ENCODE measurements at places on chromosomes 6 and 20. TPM values are rescaled to one million over a fixed set of nuclear protein-coding genes. Genes with fewer than 3 reads are reported as not detected.

- no peak for DNase-seq
Observed at GRCh38 chr20:18739751-18740166, 73.8 kb upstream of the SCP2D1 start.

GRCh38 chr20:9886227-9886626, 47.4 kb upstream of the PAK5 start:
- DNase-seq, result no peak

DNA sequence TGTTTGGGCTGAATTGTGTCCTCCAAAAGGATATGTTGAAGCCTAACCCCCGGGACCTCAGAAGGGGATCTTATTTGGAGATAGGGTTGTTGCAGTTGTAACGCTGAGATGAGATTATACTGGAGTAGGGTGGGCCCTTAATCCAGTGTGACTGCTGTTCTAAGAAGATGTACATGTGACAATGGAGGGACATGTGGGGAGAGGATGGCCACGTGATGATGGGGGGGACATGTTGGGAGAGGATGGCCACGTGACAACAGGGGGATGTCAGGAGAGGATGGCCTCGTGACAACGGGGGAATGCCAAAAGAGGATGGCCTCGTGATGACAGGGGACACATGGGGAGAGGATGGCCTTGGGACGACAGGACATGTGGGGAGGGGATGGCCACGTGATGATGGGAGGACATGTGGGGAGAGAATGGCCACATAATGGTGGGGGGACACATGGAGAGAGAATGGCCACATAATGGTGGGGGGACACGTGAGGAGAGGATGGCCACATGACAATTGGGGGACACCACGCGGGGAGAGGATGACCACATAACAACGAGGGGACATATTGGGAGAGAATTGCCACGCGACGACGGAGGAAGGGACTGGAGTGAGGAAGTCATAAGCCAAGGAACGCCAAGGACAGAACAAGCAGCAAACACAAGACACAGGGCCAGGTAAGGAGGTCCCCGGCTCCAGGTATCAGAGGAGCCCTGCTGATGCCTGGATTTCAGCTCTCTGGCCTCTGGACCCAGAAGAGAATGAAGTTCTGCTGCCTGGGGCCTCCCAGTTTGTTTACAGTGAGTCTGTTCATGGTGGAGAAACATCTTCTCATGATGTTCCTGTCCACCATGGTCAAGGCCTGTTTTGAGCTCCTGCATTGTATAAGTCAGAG, 29.2 kb downstream of the SYNJ2 start:
- DNase-seq, result no peak

- no peak for DNase-seq
Observed at GRCh38 chr20:5220321-5221060, 93.7 kb downstream of the CDS2 start.

DNA sequence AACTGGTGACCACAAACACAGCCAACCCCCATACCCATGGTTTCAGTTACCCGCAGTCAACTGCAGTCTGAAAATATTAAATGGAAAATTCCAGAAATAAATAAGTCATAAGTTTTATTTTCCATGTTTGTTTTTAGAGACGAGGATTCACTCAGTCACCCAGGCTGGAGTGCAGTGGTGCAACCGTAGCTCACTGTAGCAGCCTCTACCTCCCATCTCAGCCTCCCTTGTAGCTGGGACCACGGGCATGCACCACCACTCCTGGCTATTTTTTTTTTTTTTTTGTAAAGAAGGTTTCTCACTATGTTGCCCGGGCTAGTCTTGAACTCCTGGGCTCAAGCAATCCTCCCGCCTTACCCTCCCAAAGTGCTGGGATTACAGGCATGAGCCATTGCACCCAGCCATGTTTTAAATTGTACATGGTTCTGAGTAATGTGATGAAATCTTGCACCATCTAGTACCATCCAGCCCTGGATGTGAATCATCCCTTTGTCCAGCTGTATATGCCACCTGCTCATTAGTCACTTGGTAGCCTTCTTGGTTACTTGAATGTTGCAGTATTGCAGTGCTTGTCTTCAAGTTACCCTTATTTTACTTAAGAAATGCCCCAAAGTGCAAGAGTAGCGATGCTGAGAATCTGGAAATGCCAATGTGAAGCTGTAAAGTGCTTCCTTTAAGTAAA, 14.5 kb downstream of the CSNK2A1 start:
- peak; percentile 92 for DNase-seq

GRCh38 chr20:44850272-44850671, 35.2 kb upstream of the YWHAB start:
- DNase-seq, result no peak

- no peak for DNase-seq
Observed at GRCh38 chr6:166739117-166739975, 112.3 kb upstream of the RPS6KA2 start.

Gene C20orf141
- total RNA-seq, result not detected

Gene UCKL1
- total RNA-seq, result 27.8 TPM
